Stimulated activated CD4-positive, alpha-beta T cell treated with anti-CD3 and anti-CD28 coated beads, Interleukin-2, amount 100 ng/mL, for 4 hours (primary cell): ENCODE measurements at places on chromosomes 3 and 15.

- DNase-seq = no peak
These were observed 275.6 kb downstream of the BBX start for GRCh38 chr3:107798381-107798780.

- no peak for DNase-seq
These were observed 402.8 kb upstream of the SGO1 start for GRCh38 chr3:20588781-20589180.

DNA sequence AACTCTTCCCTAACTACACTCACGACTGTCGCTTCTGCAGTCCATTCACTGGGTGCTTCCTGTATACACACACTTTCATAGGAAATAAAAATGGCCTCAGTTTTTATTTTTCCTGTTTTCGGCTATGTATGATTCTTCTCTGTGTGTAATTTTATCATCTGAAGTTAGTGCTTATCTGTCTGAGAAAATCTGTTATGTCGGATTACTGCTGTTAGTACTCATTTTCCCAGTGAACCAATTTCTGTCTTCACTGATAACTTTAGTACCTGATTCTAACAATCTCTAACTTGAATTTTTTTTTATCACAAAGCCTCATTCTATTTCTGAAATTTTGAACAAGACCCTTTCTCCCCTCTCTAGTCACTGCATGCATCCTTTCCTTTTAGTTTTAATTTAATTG is 20.9 kb downstream of the RAB5A start:
- DNase-seq = no peak

DNA sequence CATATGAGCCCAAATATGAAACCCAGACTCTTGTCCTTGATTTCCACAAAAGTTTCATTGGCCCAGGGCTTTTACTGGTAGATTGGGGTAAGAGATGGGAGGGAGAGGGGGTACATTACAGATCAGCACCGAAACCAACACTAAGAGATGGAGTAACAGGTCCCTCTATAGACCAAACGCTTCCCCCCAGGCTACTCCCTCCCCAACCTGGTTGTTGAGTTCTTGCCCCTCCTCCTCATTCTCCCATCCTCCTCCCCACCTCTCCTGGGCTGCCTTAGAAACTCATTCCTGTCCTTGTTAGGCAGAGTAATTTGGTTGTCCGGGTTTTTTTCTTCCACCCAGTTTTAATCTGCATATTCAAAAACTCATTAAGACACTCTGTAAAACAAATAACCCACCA is 74.1 kb downstream of the MESD start:
- DNase-seq = no peak

DNA sequence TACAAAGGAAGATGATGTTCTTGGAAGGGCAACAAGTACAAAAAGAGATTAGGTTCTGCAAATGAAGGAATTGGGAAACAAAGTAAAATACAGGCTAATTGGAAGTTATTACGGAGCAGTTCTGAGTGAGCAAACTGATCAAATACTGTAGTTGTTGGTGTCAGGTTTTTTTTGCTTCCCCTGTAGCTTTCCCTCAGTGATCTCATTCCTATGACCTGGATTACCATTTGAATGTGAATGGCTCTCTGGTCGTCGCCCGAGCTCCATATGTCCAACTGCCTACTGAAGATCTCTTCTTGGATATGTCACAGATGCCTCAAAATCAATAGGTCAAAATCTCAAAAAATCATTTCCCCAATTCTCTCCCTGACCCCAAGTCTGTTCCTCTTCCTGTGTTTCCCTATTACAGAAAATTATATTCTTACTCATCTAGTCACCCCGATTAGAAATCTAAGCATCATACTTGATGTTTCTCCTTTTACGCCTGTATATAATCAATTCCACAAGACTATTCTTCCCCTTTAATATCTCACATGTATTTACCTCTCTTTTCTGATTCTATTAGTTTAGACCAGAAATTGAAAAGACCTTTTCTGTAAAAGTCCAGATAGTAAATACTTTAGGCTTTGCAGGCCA is 29.0 kb downstream of the GOLM2 start:
- no peak for DNase-seq

GRCh38 chr15:85905751-85906450 is 111.2 kb upstream of the KLHL25 start:
- no peak for DNase-seq

DNA sequence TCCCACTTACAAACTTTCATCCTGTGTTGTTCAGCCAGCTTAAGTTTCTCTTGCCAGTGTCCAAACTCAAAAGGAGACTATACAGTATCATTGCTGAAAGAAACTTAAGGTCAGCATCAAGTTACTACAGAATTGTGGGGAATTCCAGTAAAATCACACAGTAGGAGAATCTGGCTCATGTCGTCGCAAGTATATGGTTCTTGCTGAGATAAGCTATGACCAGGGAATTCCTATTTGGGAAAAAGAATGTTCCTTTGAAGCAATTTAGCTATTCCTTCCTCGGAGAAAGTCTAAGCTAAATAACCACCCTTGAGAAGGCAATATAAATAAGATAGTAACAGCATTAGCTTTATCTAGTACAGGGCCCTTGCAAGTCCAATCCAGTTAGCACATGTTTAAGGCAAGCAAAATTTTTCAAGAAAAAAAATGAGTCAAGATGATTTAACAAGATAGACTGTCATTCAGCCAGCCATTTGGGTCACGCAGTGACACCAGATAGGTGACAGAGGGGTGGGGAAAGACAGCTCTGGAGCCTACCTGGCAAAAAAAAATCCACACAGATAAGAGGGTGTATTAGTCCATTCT is 78.2 kb upstream of the THBS1 start:
- DNase-seq = no peak

DNA sequence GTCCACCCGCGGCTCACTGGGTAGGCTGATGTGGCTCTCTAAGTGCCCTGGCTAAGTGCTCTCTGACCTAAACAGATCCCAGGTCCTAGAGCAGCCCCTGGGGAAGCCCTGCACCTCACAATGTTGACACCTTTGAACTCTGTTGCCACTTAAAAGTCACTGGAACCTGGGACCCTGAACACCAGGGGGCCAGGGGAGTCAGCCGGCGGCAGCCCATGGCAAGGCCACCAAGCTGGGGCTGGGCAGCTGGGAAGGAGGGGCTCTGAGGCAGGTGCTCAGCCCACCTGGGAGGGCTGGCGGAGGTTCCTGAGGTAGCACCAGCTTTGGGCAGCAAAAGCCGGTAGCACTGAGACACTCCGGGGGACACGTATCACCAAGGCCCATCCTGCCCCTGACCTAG is 129.0 kb downstream of the CHSY1 start:
- DNase-seq = no peak

- DNase-seq = no peak
These were observed 10.2 kb downstream of the ALDH1L1 start for GRCh38 chr3:126170073-126170777.

DNA sequence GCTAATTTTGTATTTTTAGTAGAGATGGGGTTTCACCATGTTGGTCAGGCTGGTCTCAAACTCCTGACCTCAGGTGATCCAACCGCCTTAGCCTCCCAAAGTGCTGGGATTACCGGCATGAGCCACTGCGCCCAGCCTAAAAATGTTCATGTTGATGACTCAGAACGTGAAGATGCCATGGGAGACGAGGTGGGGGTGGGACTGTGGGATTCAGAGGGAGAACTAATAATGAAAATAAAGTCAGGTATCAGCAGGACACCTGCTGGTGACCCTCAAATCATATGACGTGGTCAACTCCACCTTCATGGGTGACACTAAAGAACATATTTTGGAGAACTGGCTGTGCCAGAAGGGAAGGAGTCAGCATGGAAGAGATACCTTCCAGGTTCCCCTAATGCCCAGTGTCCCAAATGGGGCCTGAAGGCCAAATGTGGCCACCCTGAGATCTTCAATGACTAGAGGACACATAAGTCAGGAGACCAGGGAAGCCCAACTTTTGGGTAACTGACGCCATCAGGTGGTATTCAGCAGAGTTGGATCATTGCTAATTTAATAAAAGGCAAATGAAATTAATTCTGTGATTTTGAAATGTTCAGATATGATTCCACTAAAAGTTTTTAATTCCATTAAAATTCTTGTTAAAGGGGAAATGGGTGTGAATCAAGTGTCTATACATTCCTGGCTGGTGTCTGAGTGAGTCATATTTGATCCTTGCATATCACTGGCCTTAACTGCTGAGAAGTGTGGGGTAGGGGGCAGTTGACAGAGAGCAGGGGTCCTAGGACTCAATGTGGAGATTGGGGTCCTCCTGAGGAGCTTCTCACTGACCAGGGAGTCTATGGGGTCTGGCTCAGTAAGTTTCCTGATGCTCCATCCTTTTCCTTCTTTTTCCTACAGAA is 88.6 kb upstream of the GSK3B start:
- no peak for DNase-seq

DNA sequence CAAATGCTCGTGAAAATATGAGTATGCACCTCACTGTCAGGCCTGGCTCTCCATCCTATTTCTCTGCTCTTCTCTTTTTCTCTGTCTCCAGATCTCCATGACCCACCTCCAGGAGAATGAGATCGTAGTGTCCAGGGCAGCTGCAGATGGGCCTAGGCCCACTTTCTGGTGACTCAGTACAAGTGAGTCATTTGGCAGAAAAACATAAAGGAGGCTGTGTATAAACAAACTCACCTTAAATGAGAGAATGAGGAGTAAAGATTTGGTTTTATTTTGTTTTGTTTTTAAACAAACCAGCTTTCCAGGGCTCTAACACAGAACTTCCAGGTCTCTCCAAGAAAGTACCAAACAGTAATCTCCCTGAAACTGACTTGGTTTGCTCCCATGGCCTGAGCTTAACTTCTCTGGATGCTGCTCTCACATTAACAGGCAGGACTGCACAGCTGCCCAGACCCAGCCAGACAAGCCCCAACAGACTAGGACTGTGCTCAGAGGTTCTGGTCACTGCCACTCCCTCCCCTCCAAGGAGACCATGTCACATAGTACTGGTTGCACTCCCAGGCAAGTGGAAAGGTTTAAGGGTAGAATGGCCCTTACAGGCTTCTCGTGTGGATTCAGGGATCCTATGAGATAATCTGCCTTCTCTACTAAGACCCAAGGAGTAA is 1.5 kb upstream of the HEG1 start:
- no peak for DNase-seq

DNA sequence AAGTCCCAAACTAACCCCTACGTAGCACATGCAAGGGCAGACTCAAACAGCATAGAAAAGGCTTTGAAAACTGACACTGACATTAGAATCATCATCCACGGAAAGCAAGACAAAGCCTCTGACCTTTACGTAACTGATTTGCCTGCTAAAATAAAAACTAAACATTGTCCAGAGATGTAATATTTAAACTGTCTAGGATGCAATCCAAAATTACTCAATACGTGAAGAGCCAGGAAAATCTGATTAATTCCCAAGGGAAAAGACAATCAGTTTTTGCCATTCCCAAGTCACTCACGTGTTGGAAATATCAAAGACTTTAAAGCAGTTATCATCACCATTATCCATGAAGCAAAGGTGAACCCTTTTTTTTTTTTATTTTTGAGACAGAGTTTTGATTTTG is 13.3 kb upstream of the IQCF1 start:
- DNase-seq = no peak

- DNase-seq = no peak
These were observed 6.7 kb downstream of the TMEM202 start for GRCh38 chr15:72404841-72405240.

DNA sequence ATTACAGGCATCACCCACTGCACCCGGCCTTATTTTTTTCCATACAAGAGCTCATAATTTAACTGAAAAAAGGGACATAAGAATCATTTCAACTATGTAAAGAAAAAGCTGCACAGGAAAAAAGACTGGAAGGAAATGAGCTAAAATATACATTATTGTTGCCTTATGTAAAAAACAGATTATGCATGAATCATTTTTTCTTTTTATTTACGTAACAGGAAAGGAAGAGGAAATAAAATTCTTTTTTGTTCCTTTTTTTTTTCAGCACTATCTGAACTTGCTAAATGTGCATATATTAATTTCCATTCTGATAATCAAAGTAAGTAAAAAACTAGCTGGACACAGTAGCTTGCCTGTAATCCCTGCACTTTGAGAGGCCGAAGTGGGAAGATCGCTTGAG is 12.1 kb downstream of the KIF9 start:
- no peak for DNase-seq

DNA sequence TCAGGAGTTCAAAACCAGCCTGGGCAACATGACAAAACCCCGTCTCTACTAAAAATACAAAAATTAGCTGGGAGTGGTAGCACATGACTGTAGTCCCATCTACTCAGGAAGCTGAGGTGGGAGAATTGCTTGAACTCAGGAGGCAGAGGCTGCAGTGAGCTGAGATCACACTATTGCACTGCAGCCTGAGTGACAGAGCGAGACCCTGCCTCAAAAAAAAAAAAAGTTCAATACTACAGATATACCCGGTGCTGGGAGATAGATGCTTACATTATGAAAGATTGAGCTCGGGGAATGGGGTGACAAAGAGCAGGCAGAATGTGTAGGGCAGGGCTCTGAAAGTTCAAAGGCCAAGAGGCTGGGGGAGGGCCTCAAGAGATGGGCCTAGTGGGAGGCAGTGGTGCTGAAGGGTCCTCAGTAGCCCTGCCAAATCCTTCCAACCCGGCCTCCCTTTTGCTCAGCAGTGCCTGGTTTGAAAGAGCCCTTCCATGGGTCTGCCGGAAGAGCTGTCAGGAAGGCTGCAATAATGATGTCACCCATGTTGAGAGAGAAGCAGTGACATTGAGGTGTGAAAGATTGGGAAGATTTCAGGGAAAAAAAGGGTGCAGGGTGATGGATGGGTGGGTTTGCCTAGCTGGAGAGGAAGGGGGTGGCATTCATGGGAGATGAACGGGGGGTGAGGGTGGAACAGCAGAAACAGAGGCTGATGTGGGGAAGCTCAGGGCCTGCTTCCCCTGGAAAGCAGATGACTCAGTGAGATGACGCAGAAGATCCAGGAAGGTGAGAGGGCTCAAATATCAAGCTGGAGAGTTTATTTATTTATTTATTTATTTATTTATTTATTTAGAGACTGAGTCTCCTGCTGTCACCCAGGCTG is 20.0 kb upstream of the IREB2 start:
- no peak for DNase-seq

GRCh38 chr3:118412503-118412902 is 622.1 kb downstream of the IGSF11 start:
- DNase-seq = no peak

DNA sequence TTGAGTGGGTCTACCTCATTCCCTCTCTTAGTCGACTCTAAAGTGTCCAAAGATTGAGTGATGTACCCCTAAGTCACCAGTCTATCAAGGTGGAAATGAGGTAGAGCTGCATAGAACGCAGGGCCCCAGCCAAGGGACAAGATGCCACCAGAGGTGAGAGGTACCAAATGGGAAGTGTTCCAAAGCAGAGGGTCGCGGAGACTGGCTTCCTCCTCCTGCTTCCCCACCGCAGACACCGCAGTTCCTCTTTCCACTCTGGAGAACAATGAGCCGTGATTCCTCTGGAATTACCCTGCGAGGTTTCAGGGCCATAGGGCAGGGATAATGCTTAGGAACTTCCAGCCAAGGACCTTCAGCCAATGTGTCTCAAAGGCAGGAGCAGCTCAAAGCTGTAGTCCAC is 55.8 kb downstream of the DAPK2 start:
- no peak for DNase-seq

DNA sequence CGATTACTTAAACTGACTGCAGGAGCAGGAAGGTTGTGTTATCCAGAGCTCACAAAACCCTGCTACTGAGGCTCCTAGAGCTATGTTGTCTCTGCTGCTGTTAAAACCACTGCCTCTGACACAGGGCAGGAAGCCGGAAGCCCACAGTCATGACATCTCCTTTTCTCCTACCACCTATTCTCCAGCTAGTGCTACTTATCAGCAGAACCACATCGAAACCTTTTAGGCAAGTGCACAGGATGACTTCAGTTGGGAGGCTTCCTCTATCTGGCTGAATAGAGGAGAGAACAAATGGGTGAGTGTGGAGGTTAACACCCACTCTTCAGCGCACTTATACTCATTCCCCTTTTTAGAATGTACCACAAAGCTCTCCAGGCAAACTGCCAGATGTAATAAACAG is 638.0 kb downstream of the OTOL1 start:
- no peak for DNase-seq
